ENCODE measurements at places on chromosomes 16 and 17. TPM values are rescaled to one million over a fixed set of nuclear protein-coding genes. Genes with fewer than 3 reads are reported as not detected.

Gene ABR
- polyA plus RNA-seq: 16.6 TPM

DNA sequence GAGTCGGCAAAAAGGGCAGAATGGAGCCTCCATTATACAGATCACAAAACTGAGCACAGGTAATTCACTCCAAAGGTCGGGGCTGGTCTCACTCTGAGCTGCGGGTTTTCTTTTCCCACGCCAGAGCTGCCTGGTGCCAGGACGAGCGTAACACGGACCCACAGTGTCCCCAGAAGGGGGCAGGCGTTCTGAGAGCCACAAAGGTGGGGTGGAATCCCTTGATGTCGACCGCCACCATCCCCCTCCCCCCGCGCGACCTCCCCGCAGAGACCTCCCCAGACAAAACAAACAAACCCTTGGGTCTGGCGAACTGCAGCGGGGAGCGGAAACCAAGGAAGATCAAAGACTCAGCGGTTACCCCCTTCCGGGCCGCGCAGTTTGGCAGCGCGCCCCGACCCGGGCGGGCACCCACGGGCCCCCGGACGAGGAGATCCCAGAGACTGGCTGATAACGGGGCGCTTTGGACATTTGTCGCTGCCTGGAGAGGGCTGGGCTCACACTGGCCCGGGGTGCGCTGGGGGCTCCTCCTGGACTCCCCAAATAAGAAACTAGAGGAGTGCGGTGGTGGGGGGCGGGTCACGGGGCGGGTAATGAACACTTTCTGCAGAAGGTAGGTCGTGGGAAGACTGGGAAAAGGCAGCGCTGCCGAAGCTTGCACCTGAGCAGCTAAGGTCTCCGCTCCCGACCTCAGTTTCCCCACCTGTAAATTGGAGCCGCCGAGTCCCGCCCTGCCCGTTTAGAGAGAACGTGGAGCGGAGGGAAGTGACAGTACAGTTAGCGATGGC lies 664 bp upstream of the NKD1 start:
- H3K4me1 ChIP-seq: peaks cover 34% of the 10 kb centered on the region
- H3K27ac ChIP-seq: peak overlapping the region; percentile 63
- H3K4me3 ChIP-seq: peak overlapping the region; percentile 53
- H3K27me3 ChIP-seq: no peaks in the 10 kb centered on the region

- no peaks in the 10 kb centered on the region for H3K36me3 ChIP-seq
- no peak overlapping the region for H3K27ac ChIP-seq
- DNase-seq: no peak
- H3K4me3 ChIP-seq: no peak overlapping the region
- H3K27me3 ChIP-seq: peaks cover 2% of the 10 kb centered on the region
These were observed 37.5 kb upstream of the DHX40 start for GRCh38 chr17:59527931-59528330.

Gene RPL27
- 2,241 TPM for polyA plus RNA-seq

- H3K27ac ChIP-seq: no peak overlapping the region
- H3K36me3 ChIP-seq: no peaks in the 10 kb centered on the region
- H3K27me3 ChIP-seq: no peaks in the 10 kb centered on the region
- no peak overlapping the region for H3K4me3 ChIP-seq
These were observed 53.3 kb downstream of the BCL7C start for GRCh38 chr16:30840611-30841010.

DNA sequence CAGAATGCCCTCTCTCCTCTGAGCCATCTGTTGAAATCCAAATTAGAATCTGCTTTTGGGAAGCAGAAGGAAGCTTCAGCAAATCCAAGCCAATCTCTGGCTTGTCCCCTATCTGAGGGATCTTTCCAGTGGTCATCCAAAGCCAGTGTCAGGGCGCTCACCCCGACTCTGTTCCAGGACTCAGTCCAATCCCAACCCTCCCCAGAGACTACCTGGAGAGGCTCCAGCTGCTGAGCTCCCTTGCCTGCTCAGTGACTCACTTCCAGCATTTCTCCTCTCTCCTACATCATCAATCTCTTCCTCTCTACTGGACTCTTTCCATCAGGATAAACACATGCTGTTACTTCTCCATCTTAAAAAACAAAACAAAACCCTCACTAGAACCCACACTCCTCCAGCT lies 2.4 kb downstream of the MATCAP1 start:
- H3K36me3 ChIP-seq: no peaks in the 10 kb centered on the region
- peaks cover 31% of the 10 kb centered on the region for H3K4me1 ChIP-seq
- peaks cover 1% of the 10 kb centered on the region for H3K27me3 ChIP-seq
- H3K27ac ChIP-seq: no peak overlapping the region
- no peak for DNase-seq

Gene ZG16
- not detected for polyA plus RNA-seq

GRCh38 chr17:43671031-43671692 lies 9.4 kb upstream of the MEOX1 start:
- H3K27ac ChIP-seq: no peak overlapping the region
- H3K27me3 ChIP-seq: no peaks in the 10 kb centered on the region
- no peak overlapping the region for H3K4me3 ChIP-seq
- no peaks in the 10 kb centered on the region for H3K36me3 ChIP-seq
- H3K4me1 ChIP-seq: peaks cover 3% of the 10 kb centered on the region
- no peak for DNase-seq

Gene SRL
- not detected for polyA plus RNA-seq

DNA sequence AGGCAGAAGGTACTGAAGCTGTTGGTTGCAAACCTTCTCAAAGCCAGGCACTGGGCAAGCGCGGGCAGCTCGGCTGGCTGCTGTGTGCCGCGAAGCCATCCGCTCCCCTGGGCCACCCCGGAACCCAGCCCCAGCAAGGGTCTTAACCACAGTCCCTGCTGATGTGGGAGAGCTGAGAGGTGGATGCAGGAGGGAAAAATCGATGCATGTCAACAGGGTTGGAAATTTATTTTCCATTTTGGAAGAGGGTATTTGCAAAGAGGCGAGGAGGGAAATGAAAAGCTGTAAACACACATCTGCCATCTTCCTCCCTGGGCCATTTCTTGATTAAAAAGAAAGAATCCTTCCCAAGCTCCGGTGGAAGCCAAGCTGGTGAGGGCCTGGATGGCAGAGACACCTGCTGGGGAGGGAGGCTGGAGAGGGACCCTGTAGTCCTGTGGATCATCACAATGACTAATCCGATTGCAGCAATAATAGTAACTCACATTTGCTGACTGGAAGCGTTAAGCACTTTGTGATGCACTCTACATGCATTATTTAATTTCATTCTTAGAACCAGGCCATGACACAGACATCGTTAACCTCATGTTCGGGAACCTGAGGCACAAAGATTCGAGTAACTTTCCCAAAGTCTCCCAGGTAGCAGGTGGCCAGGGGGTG lies 13.9 kb upstream of the TBX2 start:
- H3K36me3 ChIP-seq: no peaks in the 10 kb centered on the region
- H3K27ac ChIP-seq: no peak overlapping the region
- H3K4me1 ChIP-seq: no peaks in the 10 kb centered on the region

GRCh38 chr17:81294512-81295030 lies 536 bp downstream of the SLC38A10 start:
- peaks cover 4% of the 10 kb centered on the region for H3K36me3 ChIP-seq
- no peaks in the 10 kb centered on the region for H3K27me3 ChIP-seq
- H3K4me3 ChIP-seq: peak overlapping the region; percentile 93
- peaks cover 41% of the 10 kb centered on the region for H3K4me1 ChIP-seq

Gene TNK1
- polyA plus RNA-seq: 1.3 TPM

Gene FTSJ3
- polyA plus RNA-seq: 21.3 TPM

DNA sequence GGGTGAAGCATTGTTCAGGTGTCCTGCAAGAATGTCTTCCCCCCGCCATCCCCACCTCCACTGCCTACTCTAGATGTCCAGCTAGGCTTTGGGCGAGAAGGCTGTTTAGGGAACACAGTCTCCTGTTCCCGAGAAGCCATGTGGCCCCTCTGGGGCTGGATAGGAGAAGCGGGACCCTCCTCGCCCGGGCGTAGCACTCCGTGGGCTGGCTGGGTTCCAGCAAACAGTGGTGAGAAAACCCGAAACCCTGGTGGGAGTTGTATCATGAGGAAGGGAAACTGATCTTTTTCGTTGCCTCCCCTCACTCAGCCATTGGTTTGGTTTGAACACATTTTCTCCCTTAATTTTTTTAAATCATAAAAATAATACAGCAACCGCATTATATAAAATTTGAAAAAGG lies 56.6 kb downstream of the IRF8 start:
- H3K4me3 ChIP-seq: no peak overlapping the region
- no peaks in the 10 kb centered on the region for H3K27me3 ChIP-seq
- no peak for DNase-seq
- H3K4me1 ChIP-seq: no peaks in the 10 kb centered on the region
- no peak overlapping the region for H3K27ac ChIP-seq

All from CD4-positive, CD25-positive, alpha-beta regulatory T cell (primary cell).